ENCODE measurements at places on chromosomes 1 and 21.

GRCh38 chr1:242524571-242525359 lies at the start of gene PLD5:
TSS of gene PLD5 (minus strand) at chr1:242524697.
- no peak for DNase-seq

- no peak for DNase-seq
These were observed 6.2 kb downstream of the DNALI1 start for GRCh38 chr1:37562984-37563383.

DNA sequence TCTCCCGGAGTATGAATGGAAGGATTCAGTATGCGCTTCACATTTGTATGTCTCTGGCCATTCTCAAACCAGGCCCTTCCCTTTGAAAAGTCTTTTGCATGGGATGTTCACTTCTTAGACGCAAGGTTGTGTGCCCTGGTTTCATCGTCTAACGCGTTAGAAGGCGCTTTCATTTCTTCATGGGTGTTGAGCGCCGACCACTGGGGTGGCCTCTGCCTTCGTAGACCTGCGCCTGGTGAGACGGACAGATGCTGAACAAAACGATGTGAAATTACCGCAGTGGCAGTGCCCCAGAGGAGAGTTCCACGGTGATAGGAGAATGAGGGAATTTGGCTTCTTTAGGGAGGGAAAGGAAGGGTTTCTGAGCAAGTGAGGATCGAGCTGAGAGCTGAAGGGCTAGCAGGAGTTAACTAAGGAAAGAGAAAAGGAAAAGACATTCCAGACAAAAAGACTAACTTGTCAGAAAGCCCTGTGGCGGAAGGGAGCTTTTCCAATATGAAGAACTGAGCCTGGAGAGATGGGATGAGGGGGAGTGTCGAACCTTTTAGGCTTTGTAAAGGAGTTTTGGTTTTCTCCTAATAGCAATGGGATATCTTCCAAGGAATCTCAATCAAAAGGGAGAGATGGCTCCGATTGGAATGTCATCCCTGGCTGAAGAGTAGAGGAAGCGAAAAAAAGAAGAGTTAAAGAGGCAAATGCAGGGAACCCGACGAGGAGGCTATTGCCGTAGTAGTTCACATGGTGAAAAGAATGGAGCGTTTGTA lies 951 bp downstream of the GGPS1 start:
- no peak for DNase-seq

- DNase-seq: no peak
These were observed 37.6 kb upstream of the CLDN14 start for GRCh38 chr21:36517366-36518075.

- DNase-seq: peak; percentile 77
These were observed at the start of gene KCTD3 for GRCh38 chr1:215566556-215567490. TSS of gene KCTD3 (plus strand) at chr1:215567304. CDS start at chr1:215567686, 382 bp downstream.

- no peak for DNase-seq
These were observed 46.0 kb downstream of the UBIAD1 start for GRCh38 chr1:11318982-11319381.

GRCh38 chr1:151435174-151435573 lies 24.1 kb downstream of the POGZ start:
- DNase-seq: no peak

- DNase-seq: no peak
These were observed 1.9 kb downstream of the OLIG1 start for GRCh38 chr21:33071770-33072306.

DNA sequence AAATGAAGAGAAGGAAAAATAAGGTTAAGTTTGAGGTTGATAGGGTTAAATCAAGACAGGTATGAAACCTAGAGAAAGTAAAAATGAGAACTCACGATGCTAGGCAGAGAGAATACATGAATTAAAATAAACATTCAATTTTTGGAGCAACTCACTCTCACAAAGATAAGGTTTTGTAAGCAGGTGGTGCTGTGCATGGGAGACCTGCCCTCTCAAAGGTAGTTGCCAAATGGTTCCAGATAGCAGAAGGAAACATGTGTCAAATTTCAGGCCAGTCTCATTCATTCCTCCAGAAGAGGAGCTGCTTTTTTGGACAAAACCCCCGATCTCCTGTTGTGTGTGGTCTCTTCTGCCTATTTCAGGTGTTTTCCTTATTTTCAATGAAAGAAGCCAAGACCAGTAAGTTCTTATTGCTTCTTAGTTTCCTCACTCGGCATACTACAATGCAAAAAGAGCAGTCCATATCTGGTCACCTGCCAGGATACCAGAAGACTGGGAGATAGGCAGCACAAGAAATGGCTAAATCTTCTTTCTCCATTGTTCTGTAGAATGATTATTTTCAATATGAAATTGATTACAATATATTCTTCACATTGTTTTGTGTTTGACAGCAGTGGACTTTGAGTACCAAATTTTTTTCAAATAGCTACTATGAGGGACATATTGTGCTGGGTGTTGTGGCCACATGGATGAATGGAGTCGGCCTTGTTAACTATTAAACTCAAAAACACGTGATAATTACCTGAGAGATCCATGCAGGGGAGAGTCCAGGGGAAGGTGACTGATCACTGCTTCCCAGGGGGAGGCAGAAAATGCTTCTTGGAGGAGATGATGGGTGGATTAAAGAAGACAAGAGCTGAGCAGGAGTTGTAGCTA lies 3.6 kb downstream of the CR1L start:
- no peak for DNase-seq

- no peak for DNase-seq
These were observed 670.9 kb upstream of the NR5A2 start for GRCh38 chr1:199356561-199356960.

DNA sequence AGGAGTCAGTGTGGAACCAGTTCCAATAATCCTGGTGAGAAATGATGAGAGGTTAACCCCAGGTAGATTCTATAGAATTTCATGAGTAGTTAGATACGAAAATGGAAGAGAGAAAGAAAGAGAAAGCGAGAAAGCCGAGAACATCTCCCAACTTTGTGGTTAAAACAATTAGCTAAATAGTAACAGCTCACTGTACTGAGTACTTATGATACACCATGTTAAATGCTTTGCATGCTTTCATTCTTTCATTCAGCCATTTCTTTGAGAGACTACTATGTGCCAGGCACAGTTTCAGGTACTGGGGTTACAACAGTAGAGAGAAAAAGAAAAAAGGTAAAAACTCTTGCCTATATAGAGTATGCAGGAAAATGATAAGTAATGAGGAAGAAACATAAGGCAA lies 109.7 kb upstream of the SYT6 start:
- DNase-seq: no peak

DNA sequence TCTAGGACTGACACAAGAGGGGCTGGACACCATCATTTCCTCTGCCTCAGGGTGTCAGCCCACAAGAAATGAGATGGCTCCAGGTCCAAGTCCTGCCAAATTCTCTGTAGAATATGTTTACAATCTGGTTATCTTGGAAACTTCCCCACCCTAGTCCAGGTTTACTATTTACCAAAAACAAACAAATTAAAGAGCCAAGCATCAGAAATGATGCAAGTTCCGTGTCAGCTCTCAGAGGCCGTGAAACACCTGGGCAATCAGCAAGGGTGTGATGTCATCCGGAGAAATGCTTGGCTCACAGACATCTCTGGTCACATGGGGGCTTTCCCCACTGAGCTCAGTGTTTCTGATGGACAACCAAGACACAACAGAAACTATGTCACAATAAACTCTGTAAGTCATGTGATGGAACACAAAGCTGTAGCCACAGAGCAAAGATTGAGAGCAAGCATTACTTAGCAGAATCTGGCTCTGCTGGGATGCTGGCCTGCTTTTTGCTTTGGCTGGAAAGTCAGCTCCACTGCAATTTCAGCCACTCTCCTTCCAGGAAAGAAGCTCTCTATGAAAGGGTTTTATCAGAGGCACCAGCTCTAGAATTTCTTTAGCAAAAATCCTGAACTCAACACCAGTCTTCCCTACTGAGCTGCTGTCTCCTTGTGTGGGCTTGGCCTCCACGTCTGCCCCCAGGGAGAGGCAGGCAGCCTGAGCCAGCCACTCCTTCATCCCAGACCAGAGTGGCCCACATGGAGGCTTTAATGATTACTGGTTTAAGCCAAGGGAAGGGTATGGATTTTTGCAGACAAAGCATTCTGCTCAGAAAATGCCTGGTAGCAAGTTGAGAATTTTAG lies 55.9 kb downstream of the NENF start:
- DNase-seq: peak; percentile 17

GRCh38 chr1:19744335-19744743 lies 55.4 kb downstream of the TMCO4 start:
- no peak for DNase-seq

DNA sequence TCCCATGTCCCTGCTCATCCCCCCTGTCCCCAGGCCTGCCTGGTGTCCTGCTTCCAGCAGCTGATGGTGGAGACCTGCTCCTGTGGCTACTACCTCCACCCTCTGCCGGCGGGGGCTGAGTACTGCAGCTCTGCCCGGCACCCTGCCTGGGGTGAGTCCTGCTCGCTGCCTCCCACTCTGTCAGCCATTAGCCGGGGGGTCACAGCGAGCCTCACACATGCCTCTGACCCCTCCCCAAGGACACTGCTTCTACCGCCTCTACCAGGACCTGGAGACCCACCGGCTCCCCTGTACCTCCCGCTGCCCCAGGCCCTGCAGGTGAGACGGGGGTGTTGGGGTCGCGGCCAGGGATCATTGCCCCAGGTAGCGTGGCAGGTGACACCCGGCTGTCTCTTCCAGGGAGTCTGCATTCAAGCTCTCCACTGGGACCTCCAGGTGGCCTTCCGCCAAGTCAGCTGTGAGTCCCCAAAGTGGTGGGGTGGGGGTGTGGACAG lies 10.0 kb downstream of the SCNN1D start:
- DNase-seq: peak; percentile 60

GRCh38 chr1:12231276-12231595 lies 1.4 kb downstream of the VPS13D start:
- DNase-seq: no peak

- no peak for DNase-seq
These were observed 44.2 kb downstream of the CTH start for GRCh38 chr1:70455291-70455690.

GRCh38 chr1:156448134-156448967 lies 52.2 kb downstream of the MEF2D start:
- no peak for DNase-seq

DNA sequence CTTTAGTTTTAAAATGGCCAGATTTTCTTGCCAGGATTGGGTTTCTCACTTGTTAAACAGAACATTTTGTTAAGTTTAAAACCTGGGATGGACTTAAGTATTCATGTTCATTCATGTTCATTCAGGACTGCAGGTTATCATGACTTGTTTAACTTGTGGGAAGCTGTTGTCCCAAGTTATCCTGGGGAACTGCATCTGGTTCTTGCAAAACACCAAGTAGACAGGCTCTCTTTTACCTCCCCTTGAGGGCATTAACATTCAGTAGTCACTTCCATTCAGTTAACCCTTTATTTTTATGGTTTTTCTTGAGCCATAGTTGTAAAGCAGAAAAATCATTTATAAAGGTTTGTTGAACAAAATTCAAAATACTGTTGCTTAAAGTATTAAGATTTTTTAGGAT lies 8.1 kb downstream of the SOD1 start:
- no peak for DNase-seq

DNA sequence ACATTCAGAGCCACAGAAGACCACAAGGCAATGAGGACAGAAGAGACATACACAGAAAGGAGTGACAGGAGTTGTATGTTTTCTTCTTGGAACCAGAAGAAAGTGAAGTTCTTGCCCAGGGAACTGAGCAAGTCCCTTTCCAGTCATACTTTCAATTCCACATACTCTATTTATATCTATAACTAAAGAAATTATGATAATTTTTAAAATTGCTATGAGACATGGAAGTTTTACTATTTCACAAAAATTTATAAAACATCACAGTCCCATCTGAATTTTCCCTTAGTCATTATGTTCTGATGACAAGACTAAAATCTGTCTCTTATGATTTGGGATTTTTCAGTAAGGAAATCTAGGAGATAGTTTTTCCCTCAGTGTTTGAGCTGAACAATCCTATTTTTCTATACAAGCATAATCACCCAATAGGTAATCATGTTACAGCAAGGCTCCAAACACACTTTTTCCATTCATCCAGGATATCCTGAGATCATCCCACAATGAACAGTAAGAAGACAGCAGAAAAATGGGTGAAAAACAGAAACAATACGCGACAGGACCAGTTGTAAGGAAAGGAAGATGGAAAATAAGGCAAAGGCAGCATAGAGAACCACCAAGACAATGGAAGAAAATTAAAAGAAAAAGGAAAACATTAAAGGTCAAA lies 154.6 kb downstream of the VAV3 start:
- DNase-seq: peak; percentile 40

DNA sequence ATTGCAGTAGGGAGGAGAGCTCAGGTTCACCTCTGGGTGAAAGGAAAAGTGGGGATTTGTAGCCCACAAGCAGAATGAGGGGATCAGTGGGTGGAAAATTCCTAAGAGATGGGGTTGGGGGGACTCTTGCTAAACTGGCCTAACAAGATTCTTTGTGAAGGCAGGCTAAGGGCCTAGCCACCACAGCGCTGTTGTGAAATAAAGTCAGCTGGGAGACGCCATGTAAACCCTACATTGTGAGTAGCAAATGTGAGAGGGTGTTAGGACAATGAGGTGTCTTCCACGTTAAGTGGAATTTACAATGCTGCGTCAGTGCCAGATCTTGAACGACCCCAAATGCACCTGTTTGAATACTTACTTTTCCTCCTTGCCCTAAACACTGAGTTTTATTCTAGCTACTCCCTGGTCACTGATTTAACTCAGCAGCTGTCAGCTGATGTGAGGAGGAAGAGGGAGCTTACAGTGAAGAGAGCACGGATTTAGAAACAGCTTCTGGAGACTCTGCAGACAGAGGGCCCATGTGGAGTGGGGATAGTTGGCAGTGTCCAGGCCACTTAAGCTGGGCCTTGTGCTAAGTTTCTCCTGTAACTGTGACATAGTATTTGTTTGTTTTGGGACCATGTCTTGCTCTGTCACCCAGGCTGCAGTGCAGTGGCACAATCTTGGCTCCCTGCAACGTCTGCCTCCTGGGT lies 17.3 kb downstream of the PDPN start:
- DNase-seq: no peak

DNA sequence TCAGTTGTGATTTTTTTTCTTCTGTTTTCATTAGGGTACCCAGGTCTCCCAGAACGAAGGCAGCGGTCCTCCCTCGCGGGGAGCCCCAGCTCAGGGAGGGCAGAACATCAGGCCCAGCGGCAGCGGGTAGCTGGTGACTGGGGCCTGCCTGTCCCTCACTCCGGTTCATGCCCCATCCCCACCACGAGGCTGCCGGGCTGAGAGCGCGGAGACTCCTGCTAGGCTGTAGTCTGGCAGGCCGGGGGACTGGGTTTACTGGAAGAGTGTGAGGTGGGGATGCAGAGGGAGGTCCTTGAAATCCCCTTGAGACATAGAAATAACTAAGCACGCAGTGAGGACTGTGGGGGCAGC lies 10.5 kb downstream of the BRINP2 start:
- DNase-seq: no peak

DNA sequence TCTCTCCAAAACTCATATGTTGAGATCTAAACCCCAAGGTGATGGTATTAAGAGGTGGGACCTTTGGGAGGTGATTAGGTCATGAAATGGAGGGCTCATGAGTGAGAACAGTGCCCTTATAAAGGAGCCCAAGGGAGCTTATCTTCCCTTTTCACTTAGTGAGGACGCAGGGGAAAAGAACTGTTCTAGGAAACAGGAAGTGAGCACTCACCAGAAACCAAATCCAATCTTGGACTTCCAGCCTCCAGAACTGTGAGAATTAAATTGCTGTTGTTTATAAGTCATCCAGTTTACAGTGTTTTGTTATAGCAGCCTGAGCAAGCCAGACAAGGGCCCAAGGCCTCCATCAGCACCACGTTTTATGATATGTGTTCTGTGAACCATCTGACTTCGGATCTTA lies 60.3 kb upstream of the LRRC8D start:
- DNase-seq: no peak

GRCh38 chr1:54952950-54953718 lies 27.3 kb upstream of the TMEM61 start:
- peak; percentile 81 for DNase-seq

Data from dermis microvascular lymphatic vessel endothelial cell (primary cell).